ENCODE measurements at places on chromosomes 2 and 18. TPM values are rescaled to one million over a fixed set of nuclear protein-coding genes. Genes with fewer than 3 reads are reported as not detected.

DNA sequence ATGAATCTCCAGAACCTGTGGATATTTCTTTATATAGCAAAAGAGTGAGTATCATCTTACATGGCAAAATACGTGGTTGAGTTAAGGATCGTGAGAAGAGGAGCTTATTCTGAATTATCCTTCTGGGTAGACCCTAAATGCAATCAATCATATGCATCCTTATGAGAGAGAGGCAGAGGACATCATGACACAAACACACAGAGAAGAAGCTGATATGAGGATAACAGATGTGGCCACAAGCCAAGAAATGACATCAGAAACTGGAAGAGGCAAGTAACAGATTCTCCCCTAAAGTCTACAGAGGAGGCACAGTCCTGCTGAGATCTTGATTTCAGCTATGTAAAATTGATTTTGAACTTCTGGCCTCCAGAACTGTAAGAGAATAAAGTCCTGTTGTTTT lies 730.2 kb upstream of the ZNF804A start:
- DNase-seq, result no peak

The TMEM198 gene
- total RNA-seq, result 0.99 TPM

- DNase-seq, result no peak
These were observed 52.9 kb downstream of the ANTXR1 start for GRCh38 chr2:69065735-69066336.

GRCh38 chr18:80202264-80202998 lies 44.9 kb downstream of the PARD6G start:
- DNase-seq, result no peak

The TRIP12 gene
- total RNA-seq, result 226 TPM

- DNase-seq, result no peak
These were observed 167.0 kb downstream of the PTH2R start for GRCh38 chr2:208573569-208573968.

The LRRC30 gene
- 0.69 TPM for total RNA-seq

The CARF gene
- total RNA-seq, result 12.3 TPM

The IWS1 gene
- total RNA-seq, result 36.2 TPM
